ENCODE measurements at places on chromosomes 7 and 10. TPM values are rescaled to one million over a fixed set of nuclear protein-coding genes. Genes with fewer than 3 reads are reported as not detected.

Gene MKX
- 1.1 TPM for total RNA-seq

Gene FBXO24
- 1.3 TPM for total RNA-seq

Gene HABP2
- total RNA-seq, result not detected

Gene ABCC2
- total RNA-seq, result 191 TPM

Gene TMEM72
- not detected for total RNA-seq

Gene OR2A42
- not detected for total RNA-seq

Gene PNLIP
- not detected for total RNA-seq

GRCh38 chr10:17802976-17803375 is 6.2 kb upstream of the MRC1 start:
- no peak for DNase-seq

DNA sequence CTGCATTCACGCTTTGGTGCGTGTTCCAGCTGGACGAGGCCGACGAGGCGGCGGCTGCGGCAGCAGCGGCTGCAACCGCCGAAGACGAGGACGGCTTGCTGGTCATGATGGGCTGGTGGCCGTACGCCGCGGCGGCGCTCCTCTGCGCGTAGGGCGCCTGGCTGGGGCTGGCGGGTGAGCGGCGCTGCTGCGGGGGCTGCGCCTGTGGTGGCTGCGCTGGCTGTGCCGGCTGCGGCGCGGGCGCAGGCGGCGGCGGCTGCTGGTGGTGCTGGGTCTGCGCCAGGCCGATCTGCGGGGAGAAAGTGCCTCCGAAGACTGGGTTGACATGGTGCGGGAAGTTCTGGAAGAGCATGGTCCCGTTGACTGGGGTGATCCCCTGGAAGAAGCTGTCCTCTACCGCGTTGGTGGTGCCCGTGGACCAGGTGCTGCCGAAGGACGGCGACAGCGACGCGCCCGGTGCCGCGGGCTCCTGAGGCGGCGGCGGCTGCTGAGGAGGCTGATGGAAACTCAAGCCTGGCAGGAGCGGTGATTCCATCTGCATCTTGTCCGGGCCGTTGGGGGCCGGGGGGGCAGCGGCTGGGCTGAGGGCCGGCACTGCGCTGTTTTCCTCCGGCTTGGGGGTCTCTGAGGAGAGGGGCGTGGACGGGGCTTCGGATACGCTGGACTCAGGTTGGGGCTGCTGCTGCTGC is 51.1 kb downstream of the CPEB3 start:
- no peak for DNase-seq

- no peak for DNase-seq
Measured at GRCh38 chr10:13206546-13207443, 27.4 kb downstream of the UCMA start.

GRCh38 chr7:115328018-115328417 is 406.1 kb downstream of the MDFIC start:
- DNase-seq, result no peak

All from NCI-H460 (cell line).